ENCODE measurements at places on chromosomes 11 and 22.

GRCh38 chr11:87223816-87224215 lies 186.1 kb downstream of the TMEM135 start:
- no peak for DNase-seq

GRCh38 chr11:134243913-134244312 lies 9.2 kb downstream of the THYN1 start:
- no peak for DNase-seq

GRCh38 chr11:10742460-10743208 lies 8.4 kb upstream of the CTR9 start:
- DNase-seq: no peak

GRCh38 chr22:24009227-24010017 lies 1.7 kb upstream of the CABIN1 start:
- no peak for DNase-seq

DNA sequence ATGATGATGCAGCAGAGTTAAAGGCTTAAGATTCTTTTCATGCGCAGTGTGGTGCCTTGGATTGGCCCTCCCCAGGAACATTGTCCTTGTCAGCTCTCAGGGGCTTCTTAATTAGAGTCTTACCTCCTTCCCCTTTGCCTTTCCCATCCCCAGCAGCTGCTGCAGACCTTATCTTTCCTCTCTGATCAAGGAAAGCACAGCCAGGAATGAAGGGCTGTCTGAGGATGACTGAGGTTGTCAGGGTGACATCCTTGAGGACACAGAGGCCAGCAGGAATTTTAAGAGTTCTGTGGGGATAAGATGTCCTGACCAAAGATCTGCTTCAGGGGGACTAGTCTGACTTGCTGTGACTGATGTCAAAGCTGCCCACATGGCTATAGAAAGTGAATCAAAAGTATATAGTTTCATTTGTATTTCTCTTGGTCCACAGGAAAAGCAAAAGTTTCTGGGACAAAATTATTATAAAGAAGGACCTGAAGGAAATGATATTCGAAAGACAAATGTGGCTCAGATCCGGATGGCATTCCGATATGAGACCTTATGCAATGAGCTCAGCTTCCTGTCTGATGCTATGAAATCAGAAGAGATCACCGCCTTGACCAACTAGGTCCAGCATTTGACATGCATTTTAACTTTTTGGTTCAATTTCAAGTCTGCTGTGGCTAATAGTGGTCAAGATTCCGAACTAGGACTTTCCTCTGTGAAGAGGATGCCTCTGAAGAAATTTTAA lies 35.5 kb downstream of the RNF141 start:
- no peak for DNase-seq

- no peak for DNase-seq
These were observed 161.7 kb upstream of the PGR start for GRCh38 chr11:101291279-101291678.

- DNase-seq: no peak
These were observed 203.1 kb upstream of the MTMR2 start for GRCh38 chr11:96126917-96127595.

DNA sequence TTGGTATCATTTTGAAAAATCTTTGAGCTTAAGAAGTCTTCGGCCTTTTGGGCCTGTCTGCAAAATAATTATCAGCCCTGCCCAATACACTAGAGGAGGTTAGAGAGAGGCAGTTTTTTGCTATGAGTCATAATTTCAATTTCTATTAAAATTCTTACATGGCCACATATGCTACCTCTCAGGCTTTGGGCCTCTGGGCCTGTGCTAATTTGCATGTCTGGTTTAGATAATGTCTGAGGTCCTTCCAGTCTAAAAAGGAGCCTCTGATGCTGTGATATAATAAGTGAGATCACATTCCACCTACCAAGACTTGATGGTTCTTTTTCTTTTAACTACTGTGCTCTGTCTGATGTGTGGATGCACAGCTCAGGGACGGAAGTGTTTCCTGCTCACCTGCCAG lies 70.8 kb downstream of the KCNJ1 start:
- DNase-seq: no peak

DNA sequence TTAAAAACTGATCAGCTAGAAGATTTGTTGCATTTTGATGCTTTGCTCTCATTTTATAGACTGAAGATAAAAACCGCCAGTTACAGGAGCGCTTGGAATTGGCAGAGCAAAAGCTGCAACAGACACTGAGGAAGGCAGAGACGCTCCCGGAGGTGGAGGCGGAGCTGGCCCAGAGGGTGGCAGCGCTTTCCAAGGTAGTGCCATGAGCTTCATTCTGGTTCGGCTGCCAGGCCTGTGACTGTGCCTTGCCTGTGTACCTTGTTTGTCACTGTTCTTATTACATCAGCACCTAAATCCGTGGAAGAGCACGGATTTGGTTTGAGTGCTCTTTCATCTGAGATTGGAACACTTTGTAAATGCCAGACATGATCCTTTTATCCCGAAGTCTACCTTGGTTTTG lies 61.4 kb downstream of the PPFIA1 start:
- no peak for DNase-seq

DNA sequence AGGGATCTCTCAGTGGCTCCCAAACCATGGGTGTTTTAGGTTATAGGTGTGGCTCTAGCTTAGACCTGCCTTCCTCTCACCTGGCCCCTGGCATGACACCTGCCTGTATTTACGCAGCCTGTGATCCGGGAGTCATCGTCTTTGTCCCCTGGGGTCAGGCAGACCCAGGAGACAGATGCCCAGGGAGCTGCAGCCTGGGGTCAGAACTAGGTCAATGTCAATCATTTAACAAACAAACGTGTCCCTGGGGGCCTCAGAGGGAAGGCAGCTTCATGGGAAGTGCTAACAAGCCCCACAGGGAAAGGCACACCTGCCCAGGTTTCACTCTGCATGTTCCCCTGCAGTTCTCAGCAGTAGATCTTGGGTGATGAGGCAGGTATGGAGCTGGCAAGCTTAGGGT lies 12.0 kb downstream of the BACE1-AS start:
- no peak for DNase-seq

GRCh38 chr11:125170001-125170509 lies 5.5 kb downstream of the PKNOX2 start:
- DNase-seq: no peak

GRCh38 chr22:27654546-27655445 lies 146.8 kb downstream of the MN1 start:
- no peak for DNase-seq

DNA sequence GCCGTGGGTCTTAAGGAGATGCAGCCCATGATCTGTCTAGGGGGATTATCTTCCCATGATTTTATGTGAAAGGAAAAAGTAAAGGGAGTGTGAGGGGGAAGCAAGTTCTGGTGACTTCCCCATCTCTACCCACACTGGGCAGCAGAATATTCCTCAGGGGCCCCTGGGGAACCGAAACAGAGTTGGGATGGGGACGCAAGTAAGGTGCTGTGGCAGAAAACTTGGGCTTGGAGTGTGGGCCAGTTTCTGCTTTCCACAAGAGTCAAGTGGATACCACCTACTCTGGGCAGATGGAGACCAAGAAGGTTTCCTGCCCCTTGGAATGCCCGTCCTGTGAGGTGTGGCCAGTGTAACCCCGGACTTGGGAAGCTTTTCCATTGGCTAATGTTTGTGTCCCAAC lies 64.4 kb downstream of the SGSM3 start:
- no peak for DNase-seq

DNA sequence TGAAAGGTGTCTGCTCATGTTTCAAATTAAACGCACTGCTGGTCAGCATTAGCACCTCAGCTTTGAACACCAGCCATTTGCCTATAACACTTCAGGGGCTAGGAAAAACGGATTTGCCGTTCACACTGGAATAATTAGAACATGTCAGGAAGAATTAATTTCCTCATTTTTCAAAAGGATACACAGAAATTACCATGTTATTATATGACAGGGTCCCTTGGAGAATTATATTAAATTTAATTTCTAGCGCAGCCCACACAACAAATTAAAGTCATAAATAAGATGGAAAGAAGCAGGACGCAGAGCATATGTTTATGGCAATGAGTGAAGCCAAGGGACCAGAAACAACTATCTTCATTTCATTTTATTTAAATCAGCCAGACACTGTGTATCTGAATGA lies 83.8 kb upstream of the SOX6 start:
- no peak for DNase-seq

DNA sequence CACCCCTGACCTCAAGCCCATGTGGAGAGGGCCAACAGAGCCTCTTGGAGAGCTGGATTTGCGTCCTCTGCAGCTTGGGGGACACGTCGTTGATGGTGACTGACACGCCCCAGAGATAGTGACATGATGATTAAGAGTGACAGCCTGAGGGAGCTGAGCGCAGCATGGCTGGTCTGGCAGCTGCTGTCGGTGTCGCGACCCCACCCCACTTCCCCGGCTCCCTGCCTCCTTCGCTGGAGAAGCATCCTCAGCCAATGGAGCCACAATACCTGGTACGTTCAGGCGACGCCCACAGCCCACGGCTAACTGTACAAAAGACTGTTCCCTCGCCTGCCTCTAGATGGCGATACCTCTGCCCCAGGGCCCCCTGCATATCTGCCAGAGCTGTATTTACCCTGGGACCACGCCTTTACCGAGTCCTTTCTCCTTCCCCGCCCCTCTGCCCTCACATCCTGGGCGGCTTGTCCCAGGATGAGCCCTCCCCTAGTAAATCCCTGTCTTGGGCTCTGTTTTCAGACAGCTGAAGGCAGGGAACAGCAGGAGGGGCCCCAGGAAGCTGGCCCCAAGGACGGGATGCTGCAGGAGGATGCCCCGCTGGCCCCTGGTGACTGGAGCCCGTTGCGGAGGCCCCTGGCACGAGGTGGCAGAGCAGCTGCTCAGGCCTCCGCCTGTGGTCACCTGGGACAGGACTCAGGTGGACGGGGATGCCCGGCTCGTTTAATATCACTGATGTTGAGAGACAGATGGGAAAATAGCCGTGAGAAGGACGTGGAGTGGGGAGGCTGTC lies 90.6 kb downstream of the RPS6KA4 start:
- DNase-seq: peak; percentile 51

GRCh38 chr11:33618351-33618710 lies 82.3 kb downstream of the C11orf91 start:
- DNase-seq: no peak

- no peak for DNase-seq
These were observed 135.2 kb downstream of the WNT11 start for GRCh38 chr11:76071090-76071489.

DNA sequence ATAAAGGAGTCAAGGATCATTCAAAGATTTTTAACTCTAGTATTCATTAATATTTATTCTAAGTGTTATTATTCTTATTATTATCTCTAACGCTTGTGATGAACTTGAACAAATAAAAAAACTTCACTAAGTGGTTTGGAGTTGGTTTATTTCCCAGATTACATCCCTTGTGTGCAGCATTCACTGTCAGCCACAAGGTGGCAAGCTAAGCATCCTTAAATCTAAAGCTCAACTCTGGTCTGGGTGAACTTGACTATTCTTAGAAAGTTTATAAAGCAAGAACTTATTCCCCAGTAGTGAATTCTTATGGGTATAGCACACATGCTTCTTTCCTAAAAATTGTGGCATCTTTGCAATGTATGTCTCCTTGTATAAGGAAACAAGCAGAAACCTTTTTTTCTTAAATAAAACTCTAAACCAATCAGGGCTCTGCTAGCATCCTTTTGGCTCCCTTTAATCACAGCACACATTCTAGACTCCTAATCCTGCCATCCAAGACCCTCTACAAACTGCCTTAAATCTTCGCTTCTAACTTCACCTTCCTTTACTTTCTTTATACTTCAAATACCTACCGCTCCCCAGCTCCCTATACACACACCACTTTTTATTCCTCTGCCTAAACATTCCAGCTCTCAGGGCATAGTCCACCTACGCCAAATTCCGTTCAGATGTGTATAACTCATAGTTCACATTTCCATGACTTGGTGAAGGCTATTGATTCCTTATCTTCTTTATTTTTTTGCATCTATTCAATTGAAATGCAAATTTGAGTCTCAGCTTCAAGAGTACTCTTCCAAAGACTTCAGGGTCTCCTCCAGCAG lies 1068.8 kb downstream of the DLG2 start:
- no peak for DNase-seq

DNA sequence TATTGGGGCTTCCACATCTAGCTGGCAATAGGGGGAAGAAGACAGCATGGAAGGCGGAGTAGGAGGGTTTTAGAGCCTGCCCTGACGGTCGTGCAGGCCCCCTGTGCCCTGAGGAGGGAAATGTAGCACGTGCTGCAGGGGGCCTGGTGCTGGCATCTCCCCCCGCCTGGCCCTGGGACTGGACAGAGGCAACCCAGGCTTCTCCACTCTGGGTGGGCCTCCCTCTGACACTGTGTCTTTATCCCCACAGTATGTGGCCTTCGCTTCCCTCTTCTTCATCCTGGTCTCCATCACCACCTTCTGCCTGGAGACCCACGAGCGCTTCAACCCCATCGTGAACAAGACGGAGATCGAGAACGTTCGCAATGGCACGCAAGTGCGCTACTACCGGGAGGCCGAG lies 36.8 kb downstream of the KCNC1 start:
- DNase-seq: no peak

GRCh38 chr11:121566279-121567168 lies 113.8 kb upstream of the SORL1-AS1 start:
- no peak for DNase-seq

DNA sequence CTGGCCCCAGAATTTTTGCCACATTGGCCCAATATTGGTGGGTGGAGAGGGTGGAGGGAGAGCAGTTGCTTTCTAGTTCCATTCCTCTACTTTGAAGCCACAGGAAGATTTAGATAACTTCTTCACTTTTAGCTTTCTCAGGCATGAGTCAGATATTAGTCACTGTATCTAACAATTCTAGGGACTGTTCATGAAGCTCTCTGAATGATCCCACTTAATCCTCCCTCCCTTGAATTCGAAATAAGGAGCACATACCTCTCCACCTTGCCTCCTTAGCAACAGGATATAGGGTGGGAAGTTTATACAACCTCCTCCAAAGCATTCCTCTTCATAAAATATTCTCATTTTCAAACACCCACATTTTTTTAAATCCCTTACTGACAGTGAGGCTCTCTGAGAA lies 13.5 kb downstream of the FSHB start:
- DNase-seq: no peak

GRCh38 chr11:6563667-6564066 lies 39.7 kb downstream of the RRP8 start:
- DNase-seq: no peak

DNA sequence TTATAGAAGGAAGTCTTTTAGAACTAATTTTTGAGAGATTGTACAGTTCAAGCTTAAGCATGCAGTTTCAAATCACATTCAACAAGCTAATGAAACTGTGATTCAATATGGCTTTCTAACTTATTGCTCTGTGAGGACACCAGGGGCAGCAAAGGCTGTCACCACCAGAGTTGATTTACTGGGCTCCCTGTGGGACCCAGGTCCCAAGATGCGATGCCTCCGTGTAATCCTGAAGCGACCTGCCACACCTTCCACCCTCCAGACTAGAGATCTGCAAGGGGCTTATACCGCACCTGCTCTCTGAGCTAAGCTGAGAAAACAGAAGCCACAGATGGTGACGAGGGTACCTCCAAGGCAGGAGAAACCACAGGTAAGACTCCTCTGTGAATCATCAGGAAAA lies 918 bp upstream of the OR51Q1 start:
- no peak for DNase-seq

DNA sequence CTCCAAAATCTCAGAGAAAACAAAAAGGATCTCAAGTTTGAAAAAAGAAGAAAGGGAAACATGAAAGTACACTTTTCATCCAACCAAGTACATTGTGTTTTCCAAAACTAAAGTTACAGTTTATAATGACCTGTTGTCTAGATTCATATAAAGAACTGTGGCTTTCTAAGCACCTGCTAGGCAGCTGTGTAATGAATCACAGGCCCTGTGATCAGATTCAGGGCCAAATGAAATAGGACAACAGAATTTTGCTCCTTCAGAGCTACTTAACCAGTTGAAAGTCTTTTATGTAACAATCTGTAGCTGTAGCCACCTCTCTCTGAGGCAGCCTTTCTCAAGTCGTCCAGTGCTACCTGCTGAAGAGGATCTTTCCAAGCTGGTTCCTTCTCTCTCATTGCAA lies 960.0 kb upstream of the RAG2 start:
- DNase-seq: no peak
